ENCODE measurements at places on chromosomes 16 and 17.

- no peak for DNase-seq
Measured at GRCh38 chr16:50666658-50667496, 14.2 kb downstream of the SNX20 start.

- DNase-seq: no peak
Measured at GRCh38 chr17:60416368-60416925, 5.8 kb upstream of the CHCT1 start.

DNA sequence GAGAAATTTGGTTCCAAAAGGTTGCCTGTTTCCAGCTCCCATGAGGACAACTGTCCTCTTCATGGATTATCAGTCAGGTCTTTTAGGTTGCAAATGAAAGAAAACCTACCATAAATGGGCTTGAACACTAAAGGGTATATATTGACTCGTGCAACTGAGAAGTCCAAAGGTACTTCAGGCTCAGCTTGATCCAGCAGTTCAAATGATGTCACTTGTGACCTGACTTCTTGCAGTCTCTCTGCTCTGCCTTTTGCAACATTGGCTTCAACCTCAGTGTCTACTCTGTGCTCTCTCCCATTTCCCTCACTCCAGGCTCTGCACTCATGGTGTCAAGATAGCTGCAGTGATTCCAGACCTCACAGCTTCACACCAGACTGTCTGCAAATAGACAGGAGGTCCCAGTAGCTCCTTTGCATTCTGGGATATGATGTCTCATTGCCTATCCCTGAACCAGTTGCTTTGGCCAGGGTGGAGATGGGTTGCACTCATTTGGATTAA, 5.5 kb upstream of the CALB2 start:
- DNase-seq: no peak

GRCh38 chr17:39239640-39240314, 14.0 kb upstream of the STAC2 start:
- DNase-seq: no peak

DNA sequence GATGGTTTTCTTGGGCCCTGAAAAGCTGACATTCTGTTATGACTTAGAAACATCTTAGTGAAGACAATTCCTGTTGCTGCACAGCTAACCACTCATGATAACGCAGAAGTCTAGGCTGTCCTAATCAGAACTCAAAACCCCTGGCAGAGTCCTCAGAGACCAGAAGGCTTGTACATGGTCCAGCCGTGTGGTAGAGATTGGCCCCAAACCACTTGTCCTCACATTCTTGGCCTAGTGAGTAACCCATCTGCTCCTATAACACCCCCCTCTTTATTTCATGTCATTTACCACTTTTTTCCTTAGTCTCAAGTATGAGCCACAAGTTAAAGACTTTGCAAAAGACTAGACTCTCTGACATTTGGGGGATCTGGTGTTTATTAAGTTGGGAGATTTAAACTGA, 116.5 kb upstream of the ADAMTS18 start:
- DNase-seq: no peak

DNA sequence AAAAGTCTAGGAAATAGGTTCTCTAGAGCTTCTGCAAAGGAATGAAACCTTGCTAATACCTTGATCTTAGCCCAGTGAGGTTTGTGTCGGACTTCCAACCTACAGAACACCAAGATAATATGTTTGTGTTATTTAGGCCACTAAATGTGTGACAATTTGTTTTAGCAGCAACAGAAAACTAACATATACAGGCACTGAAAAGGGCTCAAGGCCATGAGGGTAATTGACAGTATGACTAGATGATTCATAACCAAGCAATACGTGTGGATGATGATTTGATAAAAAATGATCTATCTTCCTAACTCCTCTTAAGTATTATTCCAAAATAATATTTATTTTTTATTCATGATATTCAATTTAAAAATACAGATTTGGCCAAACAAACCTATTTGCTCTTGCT, 27.7 kb upstream of the MED13 start:
- DNase-seq: no peak

- no peak for DNase-seq
Measured at GRCh38 chr16:17544785-17545184, 74.0 kb upstream of the XYLT1 start.

DNA sequence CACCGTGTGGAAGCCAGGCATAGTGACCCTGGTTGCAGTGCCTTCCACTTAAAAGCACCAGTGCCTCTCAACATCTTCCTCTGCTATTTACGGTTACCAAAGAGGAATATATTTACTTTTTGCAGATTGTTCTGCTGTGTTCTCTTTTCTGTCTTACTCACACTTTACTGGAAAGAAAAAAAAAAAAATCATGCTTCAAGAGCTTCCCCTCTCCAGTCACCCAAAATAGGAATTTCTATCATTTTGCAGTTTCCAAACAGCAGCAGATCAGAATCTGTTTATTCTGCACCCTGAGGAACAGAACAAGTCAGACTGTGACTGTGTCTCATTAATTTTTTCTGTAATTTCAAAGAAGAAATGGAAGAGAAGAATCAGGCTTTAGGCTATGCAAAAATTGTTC, 96.1 kb downstream of the KCNJ2 start:
- DNase-seq: no peak

GRCh38 chr16:28549301-28549899, 4.3 kb upstream of the SGF29 start:
- no peak for DNase-seq

DNA sequence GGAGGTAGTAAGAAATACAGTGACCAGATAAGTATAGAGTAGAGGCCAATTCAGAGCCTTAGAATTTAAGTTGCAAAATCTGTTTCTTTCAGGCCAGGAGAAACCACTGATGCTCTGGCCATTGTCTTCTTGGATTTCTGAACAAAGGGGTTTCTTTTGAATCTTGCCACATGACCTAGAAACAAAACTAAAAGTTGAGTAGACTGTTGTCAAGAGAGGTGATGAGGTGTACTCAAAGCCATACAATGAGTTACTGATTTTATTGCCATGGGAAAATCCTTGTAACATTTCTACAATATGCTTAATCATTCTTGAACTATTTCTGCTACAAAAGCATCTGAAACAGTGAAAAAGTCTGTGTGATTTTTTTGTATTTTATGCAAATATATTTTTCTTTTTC, 881.3 kb downstream of the CDH11 start:
- no peak for DNase-seq

Measured in esophagus muscularis mucosa (tissue), 4 donors.